ENCODE measurements at places on chromosomes 7 and 10.

DNA sequence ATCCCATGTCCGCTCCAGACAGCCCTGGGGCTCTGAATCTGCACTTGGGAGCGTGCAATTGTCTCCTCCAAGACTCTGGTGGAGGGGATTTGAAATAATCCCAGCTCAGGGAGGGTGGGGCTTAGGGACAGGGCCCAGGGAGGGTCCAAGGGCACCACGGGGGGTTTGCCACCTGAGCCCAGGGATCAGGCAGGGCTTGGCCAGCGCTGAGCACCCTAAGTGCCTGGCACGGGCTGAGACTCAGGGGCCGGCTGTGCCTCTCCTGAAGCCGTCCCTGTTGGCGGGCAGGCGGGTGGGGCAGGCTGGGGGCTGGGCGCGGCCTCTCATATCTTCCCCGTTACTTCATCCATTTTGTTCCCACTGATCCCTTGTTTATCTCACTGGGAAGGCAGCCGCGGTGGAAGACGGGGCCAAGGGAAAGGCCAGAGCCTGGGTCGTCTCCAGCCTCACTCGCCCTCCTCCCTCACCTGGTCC is 41.8 kb upstream of the ELN start:
- no peak for DNase-seq

- no peak for DNase-seq
Measured at GRCh38 chr7:121872831-121873288, at the start of gene PTPRZ1. Gene PTPRZ1 (plus strand): TSS chr7:121873161. CDS start chr7:121873500, 339 bp downstream.

- no peak for DNase-seq
Measured at GRCh38 chr10:100184840-100185239, 989 bp downstream of the ERLIN1 start.

- DNase-seq: no peak
Measured at GRCh38 chr7:37957221-37957970, 37.0 kb downstream of the EPDR1 start.

DNA sequence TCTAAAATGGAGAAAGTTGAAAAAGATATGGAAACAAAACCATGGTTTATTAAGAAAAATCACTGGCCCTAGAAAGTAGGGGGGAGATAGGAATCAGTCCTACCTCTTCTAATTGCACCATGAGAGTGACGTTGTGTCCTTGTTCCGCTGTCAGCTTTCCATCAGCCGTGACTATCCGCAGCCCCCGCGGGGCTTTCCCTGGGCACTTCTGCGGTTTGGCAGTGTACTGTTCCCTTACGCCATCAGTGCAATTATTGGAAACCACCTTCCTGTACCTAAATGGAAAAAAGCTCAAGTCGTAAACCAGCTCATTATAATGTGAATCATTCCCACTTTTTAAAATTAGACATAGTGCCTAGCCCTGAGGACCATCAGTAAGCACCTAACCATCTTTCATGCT is 512.2 kb downstream of the SORCS1 start:
- no peak for DNase-seq

DNA sequence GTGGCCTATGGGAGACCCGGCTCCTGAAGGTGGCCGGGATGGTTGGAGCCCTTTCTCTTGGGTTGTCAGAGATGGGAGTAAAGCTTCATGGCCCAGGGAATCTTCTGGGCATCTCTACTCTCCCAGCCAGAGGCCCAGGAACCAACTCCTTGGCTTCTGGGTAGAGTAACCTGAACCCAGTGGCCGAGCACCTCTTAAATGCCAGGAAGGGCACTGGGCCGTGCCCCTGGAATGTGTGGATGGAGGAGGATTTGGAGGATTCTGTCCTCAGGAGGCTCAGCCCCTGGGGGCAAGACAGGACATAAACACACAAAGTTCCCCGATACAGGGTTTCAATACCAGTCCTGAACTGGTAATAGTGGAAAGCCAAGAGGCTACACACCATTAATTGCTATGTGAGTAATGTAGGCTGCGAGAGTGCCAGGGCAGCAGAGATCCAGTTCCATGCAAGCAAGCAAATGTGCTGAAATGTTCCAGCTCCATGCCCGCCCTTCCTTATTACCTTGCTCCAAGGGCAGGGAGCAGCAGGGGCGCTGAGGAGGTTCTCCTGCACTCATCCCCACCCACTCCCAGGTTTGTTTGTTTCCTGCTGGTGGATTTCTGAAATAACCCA is 1.2 kb downstream of the PALD1 start:
- no peak for DNase-seq

DNA sequence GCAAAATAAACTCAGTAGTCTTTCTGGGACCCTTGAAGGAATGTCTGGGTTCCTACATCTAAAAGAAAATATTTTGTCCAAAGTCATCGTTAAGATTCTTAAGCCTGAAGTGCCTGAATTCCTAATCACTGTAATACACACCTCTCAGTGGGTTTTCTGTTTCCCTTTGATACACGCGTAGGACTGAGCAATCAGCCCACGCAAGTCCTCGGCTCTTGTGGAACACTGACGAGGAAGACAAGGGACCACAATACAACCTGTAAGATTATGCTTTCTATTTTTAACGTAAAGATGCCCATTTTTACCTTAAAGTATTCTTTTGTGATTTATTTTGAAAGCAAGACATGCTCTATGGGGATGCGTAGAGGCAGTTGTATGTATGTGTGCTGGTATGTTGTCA is 472.8 kb upstream of the CELF2 start:
- no peak for DNase-seq

- no peak for DNase-seq
Measured at GRCh38 chr7:29917641-29918040, 72.0 kb downstream of the SCRN1 start.
